Coronary artery (tissue), 2 donors: ENCODE measurements at places on chromosomes 11 and 22.
A peak's percentile ranks its signal among the peaks of the same experiment; 100 is the strongest.

GRCh38 chr11:129013737-129014475 lies 71.2 kb upstream of the TP53AIP1 start:
- no peak for DNase-seq

GRCh38 chr11:125224391-125225021 lies 60.0 kb downstream of the PKNOX2 start:
- DNase-seq, result no peak

DNA sequence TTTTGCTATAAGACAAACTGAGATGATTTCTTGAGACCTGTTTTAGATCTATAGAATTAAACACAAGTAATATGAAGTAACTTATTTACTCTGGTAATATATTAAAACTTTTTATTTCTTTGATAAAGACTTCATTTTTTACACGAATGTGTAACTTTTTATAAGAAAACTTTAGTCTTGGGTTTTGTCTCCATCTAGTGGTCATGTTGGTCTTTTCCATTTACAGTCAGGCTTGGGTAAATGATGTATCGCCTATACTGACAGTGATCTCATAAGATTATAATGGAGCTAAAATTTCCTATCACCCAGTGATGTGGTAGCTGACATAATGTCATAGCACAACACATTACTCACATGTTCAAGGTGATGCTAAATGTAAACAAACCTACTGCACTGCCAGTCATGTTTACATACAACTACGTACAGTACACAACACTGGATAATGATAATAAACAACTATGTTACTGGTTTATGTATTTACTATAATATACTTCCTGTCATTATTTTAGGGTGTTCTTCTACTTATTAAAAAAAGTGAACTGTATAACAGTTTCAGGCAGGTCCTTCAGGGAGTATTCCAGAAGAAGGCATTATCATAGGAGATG lies 7.5 kb upstream of the C11orf97 start:
- DNase-seq, result no peak

DNA sequence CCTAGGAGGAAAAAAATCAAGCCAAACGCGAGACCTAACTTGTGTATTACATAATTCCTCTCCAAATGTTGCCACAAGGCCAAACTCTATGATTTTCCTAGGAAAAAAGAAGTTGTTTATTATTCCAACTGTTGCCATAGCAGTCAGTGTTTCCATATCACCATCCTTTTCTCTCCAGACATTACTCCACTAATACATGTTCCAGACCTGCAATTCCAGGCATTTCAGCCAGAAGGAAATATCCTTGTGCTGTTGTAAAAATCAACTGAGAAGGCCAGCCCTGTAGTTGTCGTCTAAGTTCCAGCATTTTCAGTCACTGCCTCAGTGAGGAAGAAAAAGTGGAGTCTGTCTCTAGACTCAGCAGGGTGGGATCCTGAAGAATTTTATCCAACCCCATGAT lies 33.1 kb upstream of the PAMR1 start:
- no peak for DNase-seq

DNA sequence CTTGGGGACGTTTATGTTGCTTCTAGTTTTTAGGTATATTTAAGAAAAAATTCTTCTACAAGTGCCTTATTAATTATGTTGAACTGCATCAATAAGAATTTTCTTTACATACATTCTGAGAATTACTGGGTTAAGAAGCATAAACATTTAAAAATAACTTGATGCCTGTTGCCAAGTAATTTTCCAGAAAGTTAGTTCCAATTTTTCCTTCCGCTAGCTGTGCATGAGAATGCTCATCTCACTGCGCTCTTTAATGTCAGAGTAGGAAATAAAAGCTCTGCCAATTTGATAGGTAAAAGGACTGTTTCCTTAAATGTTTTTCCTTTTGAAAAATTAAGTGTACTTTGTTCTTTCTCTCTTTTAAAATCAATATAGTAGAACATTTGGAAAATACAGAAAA lies 113.1 kb upstream of the ZBED5 start:
- DNase-seq, result no peak

GRCh38 chr11:15878756-15879155 lies 477.6 kb downstream of the SOX6 start:
- DNase-seq, result no peak

- no peak for DNase-seq
Measured at GRCh38 chr11:1305501-1306056, 3.9 kb downstream of the TOLLIP start.

DNA sequence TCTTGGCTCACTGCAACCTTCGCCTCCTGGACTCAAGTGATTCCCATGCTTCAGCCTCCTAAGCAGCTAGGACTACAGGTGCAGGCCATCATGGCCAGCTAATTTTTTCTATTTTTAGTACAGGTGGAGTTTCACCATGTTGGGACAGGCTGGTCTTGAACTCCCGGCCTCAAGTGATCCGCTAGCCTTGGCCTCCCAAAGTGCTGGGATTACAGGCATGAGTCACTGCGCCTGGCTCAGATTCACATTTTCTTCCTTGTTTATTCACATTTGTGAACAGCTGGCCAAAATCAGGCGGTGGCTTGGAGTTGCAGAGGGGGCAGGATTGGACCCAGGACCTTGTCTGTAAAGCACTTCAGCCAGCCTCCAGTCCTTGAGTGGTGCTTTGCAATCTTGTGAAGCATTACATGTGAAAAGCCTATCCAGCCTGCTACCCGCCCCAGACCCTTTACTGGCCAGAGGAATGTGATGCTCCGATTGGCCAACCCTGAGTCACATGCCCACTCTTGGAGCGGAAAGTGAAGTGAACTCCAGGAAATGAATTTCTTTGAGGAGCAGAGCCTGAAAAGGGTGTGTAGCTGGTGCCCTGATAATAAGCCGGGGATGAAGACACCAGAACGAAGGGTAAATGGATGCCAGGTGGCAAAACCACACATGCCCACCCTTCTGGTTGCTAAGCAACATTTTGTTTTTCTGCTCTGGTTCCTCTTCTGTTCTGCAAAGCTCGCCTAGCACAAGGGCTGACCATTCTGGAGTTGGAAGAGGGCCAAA lies 62.6 kb upstream of the PTPRJ start:
- peak; percentile 92 for DNase-seq

DNA sequence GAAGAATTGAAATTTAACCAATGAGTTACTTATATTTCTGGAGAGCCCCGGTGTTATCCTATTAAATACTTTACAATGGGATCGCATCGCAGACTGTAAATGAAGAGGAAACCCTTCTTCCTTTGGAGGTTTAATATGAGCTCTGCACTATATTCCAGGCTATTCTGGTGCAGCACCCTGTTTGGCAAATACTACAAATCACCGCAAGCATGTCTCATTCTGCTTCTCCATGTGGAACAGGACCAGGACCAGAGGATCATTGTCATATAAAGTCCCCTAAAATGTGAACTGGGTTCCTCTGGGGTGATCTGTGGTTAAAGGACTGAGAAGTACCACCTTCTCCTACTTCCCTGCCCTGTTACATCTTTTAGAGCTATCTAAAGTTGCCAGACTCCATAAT lies 703.7 kb downstream of the DLG2 start:
- no peak for DNase-seq

DNA sequence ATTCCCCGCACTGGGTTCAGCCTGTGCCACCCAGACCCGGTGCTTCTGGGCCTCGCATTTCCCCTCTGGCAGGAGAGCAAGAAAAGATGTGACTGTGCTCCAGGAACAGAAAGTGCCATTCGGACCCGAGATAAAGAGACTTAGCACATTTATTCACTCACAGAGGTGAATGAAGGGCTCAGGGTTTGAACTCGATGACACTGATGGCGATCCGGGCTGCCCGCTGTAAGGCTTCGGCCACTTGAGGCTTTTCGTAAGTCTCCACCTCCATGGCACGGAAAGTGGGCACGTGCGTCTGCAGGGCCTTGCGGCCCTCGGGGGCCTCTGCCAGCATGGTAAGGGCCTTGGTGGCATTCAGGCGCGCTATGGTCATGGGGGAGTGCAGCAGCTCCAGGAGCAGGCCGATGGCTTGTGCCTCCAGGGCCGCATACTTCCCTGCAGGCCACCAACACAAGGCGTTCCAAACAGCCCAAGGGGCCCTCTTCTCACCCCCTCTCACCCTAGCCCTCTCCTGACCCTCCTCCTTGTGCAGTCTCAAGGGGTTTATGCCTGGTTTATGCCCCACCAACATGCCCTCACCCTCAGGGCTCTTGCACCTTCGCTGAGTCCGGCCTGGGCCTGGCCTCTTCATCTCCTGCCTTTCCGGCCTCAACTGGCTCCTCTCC lies 10.9 kb upstream of the GNAZ start:
- DNase-seq, result peak; percentile 57

DNA sequence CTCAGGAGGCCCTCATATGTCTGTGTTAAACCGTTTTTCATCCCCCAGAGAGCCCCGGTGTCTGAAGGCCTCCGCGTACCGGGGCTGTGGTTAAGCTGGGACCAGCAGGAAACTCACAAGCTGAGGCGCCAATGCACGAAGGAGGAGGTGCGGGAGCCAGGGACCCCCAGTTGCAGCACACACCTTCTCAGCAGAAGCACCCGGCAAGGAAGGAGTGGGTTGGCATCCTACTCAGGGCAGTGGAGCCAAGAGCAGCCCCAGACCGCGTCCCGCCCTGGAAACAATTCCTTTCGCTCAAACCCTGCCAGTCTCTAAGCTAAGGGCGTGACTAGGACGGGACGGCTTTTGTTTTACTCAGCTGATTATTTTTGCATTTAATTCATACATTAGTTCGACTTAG lies 726.9 kb downstream of the BRD1 start:
- DNase-seq, result no peak

DNA sequence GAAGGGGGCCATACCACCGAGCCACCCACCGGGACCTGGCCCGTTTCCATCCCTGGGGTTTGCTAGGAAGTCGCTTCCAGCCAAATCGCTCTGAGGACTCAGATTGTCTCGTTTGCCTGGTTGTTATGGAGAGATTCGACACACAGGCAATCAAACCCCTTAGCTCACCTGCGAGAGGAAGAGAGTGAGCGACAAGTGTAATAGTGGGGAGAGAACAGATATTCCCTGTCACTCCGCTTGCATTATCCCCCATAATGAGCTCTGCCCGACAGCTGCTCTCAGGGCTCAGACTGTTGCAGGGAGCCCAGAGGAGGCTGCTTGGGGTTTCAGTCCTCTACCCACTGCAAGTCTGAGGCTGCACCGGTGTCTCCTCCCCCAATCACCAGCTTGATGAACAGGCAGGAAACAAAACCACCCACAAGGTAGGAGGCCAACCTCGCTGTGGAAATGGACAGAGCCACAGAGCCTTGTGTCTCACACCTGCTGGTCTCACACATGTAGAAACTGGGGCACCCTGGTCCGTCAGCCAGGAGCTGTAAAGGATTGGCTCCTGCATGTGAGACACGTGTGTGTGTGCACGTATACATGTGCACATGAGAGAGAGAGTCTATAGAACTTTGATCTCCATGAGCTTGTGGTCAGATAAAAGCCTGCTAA lies 351.1 kb downstream of the BUD13 start:
- no peak for DNase-seq

DNA sequence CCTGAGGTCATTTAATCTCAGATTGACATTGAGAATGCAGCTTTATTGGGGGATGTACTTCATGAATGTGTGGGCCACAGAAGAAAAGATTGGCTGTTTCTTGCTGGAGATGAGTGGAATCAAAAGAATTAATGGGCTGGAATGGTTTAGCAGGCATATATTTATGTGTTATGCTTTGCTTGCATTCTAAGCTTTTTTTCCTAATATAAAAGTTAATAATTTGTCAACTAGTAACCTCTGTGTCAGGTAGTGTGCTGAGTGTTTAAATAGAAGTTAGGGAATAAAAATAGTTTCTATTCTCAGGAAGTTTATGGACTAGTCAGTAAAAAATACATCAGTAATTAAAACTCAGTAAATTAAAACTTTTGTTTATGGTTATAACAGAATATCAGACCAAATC lies 67.4 kb upstream of the PRODH start:
- DNase-seq, result no peak

- no peak for DNase-seq
Measured at GRCh38 chr11:8926236-8926635, 6.5 kb downstream of the C11orf16 start.

DNA sequence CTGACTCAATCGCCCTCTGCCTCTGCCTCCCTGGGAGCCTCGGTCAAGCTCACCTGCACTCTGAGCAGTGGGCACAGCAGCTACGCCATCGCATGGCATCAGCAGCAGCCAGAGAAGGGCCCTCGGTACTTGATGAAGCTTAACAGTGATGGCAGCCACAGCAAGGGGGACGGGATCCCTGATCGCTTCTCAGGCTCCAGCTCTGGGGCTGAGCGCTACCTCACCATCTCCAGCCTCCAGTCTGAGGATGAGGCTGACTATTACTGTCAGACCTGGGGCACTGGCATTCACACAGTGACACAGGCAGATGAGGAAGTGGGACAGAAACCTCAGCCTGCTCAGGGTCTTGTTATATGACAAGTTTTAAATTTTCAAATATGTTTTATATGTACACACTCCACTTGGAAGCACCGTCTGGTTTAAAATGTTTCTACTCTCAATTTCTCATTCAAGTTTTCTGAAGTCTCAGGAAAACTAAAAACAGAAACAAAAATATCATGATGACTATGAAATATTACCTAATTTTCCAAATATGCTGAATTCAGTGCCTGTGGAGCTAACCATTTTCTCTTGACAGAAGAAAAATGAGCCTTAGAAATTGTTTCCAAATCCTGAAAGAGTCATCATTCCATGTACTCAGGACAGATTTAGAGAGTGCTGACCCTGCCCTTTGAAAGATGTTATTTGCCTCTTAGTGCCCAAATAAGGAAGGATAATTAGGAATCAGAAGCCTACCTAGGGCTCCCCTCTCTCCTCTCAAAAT lies 48.8 kb upstream of the TOP3B start:
- no peak for DNase-seq

DNA sequence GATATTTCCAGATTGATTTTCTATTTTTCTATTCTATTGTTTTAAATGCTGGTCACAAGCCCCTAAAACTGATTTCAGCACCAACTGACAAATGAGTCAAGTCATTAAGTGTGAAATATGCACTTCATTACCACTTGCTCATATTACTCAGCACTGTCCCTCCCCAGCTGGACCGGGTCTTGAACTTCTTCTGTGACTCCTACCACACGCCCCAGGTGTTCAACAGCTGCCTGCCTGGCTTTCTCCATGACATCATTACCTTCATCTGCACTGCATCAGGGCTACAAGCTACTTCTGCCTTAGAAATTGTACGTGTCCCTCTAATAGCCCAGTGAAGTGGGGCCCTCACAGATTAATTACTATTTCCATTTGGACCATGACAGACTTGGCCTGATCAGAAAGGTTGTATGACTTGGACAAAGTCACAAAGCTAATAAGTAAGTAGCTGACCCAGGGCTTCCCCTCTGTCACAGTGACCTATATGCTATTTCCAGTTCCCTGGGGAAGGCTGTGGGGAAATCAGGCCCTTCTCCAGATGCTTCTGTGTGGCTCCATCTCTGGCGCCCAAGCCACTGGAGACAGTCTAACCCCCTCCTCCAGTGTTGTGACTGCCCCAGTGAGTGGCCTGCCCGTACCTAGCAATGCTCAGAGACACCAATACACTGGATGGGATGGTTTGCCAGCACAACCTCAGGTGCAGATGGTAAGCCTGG lies 18.1 kb downstream of the TBC1D10A start:
- no peak for DNase-seq

GRCh38 chr22:24503137-24503842 lies 8.2 kb downstream of the UPB1 start:
- no peak for DNase-seq

- DNase-seq, result no peak
Measured at GRCh38 chr22:44024288-44024921, at the start of gene PARVB. TSS of gene PARVB (plus strand) at chr22:44024302. CDS start at chr22:44024340, 38 bp downstream.

- DNase-seq, result no peak
Measured at GRCh38 chr11:2763984-2764383, 64.2 kb upstream of the KCNQ1OT1 start.
